ENCODE measurements at places on chromosomes 5 and 9.
A peak's percentile ranks its signal among the peaks of the same experiment; 100 is the strongest.

GRCh38 chr5:1173485-1174070 lies 27.8 kb upstream of the SLC6A19 start:
- no peak for DNase-seq

DNA sequence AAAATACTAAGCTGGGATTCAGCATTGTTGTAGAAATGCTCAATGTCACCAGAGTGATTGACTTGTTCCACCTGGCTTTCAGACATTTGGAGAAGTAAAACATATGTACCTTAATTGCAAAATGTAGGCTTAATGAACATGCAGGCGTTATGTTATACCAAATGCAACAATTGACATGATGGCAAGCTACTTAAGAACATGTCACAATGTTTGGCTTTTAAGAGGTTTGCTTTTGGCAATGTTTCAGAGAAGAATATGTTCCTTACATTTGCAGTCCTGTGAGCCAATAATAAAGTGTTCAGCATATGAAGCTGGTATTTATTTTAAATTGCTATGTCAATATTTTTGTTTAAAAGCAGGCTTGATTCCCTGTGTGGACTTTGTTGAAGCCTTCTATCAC lies 111.7 kb upstream of the NUDT12 start:
- DNase-seq, result no peak

DNA sequence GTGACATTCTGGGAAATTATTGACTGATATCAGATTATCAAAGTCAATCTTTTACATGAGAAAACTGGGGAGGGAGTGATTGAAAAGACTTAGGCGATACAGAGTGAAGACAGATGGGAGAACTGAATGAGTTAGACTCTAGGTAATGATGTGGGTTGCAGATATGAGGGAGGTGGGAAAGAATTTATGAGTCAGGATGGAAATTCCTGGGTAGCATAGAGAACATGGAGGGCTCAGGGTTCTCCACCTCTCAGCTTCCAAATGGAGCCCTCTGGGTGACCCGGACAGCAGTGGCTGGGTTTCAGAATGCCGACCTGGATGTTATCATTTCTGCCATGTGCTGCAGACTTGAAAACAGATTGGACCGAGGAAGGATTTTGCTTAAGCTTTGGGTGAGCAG lies 75.4 kb upstream of the SHB start:
- no peak for DNase-seq

DNA sequence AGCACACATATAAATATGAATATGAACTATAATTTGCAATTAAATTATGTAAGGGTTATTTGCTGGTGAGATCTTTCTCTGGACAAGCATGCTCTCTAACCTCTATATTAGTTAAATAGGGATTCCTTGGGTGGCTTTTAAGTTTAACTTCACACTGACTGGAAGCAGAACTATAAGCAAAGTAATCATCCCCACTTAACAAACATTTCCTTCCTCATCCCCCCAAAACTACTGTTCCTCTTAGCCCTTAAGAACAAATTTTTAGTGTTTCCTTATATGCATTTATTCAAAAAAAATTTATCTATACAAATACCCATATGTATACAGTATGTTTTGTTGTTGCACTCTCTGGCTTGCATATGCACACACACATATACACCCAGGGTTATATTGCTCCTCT lies 512.1 kb upstream of the MEF2C start:
- no peak for DNase-seq

GRCh38 chr5:177576169-177576568 lies 15.8 kb upstream of the TMED9 start:
- no peak for DNase-seq

GRCh38 chr5:155021842-155022241 lies 8.3 kb downstream of the KIF4B start:
- DNase-seq, result no peak

GRCh38 chr5:155919725-155920124 lies 407.2 kb upstream of the SGCD start:
- DNase-seq, result no peak

GRCh38 chr5:59126708-59127573 lies 544.1 kb downstream of the RAB3C start:
- no peak for DNase-seq

DNA sequence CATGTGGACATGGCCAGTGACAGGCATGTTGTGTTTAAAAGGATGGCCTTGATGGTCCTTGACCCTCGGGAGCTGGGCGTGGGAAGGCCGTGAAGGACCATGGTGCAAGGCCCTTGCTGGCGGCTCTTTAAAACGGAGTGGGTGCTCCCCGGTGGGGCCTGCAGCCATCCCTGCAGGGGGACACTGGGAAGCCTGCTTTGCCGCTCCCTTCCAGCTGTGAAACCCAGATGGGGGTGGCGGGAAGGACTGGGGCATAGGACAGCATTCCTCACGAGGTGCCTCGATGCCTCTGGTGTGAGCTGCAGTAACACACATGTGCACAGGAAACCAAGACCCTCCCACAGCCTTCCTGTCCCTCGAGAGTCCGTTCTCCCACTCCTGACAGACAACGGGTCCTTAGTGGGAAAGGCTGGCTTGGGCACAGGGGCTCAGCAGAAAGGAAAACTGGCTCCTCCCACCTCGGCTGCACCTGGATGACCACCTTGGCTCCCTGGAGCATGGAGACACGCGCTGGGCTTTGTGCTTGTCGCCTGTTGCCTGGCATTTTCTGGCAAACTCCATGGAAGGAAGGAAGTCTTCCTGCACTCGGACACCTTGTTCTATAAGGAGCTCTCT lies 30.3 kb upstream of the IRX4 start:
- peak; percentile 24 for DNase-seq
